Left renal pelvis (tissue), 4 donors: ENCODE measurements at places on chromosomes 2 and 18. TPM values are rescaled to one million over a fixed set of nuclear protein-coding genes. Genes with fewer than 3 reads are reported as not detected.

DNA sequence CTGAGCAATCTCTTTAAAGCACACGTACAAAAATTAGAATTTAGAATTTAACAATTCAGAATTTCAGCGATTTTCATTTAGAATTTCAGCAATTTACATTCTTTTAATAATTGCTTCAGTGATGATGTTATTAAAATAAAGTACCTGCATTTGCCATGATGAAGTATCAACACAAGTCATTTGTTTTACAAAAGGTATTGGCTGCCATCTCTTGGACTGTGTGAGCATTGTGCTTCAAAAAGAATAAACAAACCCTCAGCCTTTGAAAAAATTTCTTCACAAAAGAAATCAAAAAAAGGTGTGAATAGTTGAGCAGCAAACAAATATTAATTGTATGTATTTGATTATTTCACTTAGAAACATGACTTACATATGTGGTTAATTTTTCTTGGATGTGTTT is 27.1 kb upstream of the ZC3H15 start:
- no peak for DNase-seq

AMER3 gene
- polyA plus RNA-seq, result 0.05 TPM

DNA sequence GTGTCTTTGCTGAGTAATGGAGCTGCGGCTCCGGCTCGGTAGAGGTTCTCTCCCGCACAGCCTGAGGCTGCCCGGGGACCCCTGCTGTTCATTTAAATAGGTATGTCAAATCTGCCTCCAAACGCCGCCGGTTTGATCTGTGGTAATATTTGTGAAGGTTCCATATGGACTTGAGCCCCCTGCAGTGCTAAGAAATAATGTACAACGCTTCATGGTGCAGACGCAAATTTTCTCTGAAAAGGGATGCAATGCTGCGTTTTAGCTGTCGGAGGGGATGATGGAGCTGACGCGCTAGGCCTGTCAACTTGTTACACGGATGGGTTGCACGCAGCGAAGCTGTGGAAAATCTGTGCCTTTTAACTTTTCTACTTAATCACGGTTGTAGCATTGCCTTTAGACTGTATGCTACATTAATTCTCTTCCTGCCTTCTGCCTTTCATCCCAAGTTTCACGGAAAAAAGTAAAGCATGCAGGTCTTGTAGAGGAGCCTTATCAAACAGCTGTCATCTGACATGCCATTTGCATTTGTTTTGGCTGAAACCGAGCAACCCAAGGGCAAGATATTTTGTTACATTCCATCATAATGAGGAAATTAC is 43.2 kb downstream of the MRPS9 start:
- DNase-seq, result no peak

DNA sequence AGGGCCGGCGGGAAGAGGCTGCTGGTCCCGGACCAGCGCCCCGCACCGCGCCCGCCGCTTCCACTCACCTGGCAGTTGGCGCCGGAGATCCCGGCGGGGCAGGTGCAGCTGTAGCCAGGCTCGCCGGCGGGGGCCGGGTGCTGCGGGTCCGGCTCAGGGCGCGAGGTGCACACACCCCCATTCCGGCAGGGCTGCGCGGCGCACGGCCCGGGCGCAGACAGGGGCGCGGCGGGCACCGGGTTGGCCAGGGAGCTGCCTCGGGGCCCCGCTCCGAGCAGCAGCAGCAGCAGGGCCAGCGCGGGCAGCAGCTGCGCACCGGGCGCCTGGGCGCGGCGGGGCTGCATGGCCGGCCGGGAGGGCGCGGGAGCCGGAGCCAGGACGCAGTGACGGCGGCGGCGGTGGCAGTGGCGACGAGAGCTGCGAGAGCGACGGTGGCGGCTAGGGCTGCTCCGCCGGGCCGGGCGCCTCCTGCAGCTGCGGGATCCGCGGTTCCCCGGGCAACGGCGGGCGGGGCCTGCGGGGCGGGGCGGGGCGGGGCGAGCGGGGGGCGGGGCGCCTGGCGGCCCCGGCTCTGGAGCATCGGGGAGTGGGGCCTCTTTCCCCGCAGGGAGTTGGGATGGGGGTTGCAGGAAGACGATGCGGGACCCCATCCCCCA is at the start of gene DNER:
TSS of gene DNER (minus strand) at position 476 of the 656 bp plus-strand sequence. CDS start at position 344, 132 bp downstream.
- DNase-seq, result no peak

GRCh38 chr2:238913931-238914647 is 66.2 kb downstream of the TWIST2 start:
- no peak for DNase-seq

GRCh38 chr2:47676261-47676926 is 106.6 kb upstream of the MSH6 start:
- DNase-seq, result no peak

- DNase-seq, result no peak
These were observed 829.3 kb upstream of the ID2 start for GRCh38 chr2:7852546-7852945.

GRCh38 chr2:69061525-69061924 is 48.5 kb downstream of the ANTXR1 start:
- no peak for DNase-seq

GRCh38 chr2:128727914-128728313 is 409.2 kb upstream of the HS6ST1 start:
- no peak for DNase-seq

CRYBA2 gene
- polyA plus RNA-seq, result not detected

- no peak for DNase-seq
These were observed 149.8 kb downstream of the RTP5 start for GRCh38 chr2:242019344-242019743.

- DNase-seq, result no peak
These were observed 111.0 kb upstream of the SALL3 start for GRCh38 chr18:78868330-78869316.

DNA sequence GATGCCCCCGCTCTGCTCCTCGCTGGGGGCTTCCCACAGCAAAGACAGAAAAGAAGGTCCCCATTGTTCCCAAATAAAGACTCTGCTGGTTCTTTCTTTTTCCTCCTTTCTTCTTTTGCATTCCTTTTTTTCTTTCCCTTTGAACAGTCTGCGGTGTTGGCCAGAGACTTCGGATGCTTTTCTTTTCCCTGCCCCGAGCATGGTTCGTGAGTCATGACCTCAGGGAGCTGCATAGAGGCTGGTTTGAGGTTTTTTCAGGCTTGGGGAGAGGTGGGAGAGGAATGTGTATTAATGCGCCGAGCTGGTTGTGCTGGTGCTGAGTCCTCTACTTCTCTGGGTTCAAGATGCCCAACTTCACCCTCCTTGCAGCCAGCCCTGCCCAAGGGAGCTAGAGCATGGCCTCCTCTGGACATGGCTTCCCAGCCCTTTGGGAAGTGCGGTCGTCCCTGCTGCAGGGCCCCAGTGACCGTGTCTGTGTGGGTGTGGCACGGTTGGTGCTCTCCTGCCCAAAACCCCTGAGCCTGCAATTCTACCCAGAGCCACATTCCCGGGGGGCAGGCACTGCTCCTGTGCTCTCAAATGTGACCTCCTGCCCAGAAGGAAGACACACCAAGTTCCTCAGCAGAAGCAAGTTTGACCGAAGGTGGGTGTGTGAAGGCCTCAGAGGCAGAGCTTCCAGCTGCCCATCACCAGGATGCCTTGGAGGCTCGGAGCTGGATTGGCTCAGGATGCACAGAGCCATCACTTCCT is 9.0 kb upstream of the ARHGEF4 start:
- DNase-seq, result no peak

DNA sequence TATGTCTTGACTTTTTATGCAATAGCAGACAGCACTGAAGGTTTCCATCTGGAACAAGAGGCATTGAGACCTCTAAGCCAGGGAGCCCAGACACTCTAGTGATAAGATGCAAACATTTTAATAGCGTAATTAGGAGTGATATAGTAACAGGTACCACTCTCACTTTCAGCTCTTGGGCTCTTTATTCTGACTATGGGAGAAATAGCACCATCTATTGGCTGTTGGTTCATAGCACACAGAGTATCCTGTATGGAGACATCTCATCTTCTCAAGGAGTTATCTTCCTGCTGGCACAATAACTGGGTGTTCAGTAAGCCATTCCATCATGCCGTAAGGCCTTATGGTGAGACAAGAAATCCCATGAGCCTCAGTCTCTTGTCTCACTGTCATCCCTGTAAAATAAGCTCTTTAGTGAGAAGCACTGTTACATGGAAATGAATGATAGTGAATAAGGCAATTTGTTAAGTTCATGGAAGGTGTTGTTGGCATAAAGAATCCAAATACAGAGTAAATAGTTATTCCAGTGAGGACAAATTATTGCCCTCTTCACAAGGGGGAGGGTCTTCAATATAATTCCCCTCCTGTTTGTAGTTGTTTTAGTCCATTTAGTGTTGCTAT is 48.3 kb downstream of the THUMPD2 start:
- no peak for DNase-seq

DNA sequence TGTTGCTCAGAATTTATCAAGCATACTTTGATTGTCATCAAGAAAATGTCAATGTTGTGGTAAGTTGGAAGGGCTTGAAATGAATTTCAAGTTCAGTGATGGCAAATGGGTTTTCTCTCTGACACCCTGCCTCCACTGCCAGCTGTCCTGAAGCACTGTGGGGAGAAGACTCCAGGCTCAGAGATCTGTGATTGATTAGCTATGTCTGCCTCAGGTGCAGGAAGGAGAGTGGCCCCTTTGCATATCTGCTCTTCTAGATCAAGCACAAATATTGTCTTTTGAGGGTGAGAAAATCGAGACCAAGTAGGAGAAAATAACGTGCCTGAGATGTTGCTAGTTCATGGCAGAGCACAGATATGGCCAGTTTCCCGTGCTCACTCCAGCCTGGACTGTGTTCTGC is 178.8 kb upstream of the GLI2 start:
- DNase-seq, result no peak

FEV gene
- polyA plus RNA-seq, result 0.46 TPM

DNA sequence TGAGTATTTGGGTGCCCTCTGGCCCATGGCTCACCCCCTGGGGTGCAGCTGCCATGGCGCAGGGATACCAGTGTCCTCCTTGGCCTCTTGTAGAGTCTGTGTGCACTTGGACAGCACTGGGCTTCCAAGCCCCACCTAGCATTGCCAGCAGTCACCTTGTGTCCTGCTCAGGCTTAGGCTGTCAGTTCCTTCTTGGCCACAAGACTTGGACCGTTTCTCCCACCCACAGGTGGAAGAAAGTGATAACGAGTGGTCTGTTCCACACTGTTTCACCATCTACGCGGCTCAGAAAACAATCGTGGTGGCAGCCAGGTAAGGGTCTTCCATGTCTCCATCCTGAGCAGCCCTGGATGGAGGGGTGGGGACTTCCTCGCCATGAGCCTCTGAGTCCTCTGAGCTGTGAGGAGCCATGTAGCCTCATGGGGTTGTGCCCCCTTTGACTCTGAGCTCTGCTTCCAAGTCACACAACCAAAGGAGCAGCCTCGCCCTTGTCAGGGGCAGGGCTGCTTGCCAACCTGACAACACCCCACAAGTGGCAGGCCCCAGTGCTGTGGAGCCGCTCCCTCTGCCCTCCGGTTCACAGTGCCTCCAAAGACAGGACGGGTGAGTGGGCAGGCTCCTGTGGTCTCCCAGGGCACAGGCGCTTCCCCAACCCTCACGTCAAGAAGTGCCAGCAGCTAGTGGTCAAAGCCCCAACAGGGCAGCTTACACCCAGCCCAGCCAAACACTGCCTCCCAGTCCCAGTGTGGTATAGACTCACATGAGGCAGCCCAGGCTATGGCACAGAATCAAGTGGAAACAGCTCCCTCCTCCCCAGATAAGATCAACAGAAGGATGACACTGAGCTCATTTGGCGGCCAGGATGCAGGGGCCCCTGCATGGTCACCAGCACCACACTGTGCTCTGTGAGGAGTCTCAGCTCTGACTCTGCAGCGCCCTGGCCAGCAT is 18.4 kb downstream of the STK25 start:
- DNase-seq, result no peak

CEBPZOS gene
- polyA plus RNA-seq, result 59.3 TPM

GRCh38 chr2:52732849-52733395 is 1034.7 kb upstream of the CHAC2 start:
- no peak for DNase-seq
